ENCODE measurements at places on chromosomes 12 and 14.

GRCh38 chr14:74705613-74706500, 7.0 kb downstream of the AREL1 start:
- no peak for DNase-seq

DNA sequence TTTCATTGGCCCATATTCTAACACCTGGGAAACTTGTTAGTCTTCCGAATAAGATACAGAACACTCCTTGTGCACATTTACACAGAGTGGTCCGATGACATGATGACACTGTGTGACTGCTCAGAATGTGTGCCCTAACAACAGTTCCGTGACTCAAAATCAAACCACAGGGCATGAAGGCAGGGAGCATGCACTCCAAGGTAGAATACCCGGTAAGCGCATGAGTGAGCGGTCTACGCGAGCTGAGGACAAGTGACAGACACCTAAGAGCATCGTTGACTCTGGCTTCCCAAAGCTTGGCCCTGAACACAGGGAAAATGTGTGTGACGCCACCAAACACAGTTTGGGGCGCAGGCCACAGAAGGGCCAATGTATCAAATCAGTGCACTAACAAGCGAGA, 18.6 kb downstream of the CLIP1 start:
- DNase-seq = no peak

DNA sequence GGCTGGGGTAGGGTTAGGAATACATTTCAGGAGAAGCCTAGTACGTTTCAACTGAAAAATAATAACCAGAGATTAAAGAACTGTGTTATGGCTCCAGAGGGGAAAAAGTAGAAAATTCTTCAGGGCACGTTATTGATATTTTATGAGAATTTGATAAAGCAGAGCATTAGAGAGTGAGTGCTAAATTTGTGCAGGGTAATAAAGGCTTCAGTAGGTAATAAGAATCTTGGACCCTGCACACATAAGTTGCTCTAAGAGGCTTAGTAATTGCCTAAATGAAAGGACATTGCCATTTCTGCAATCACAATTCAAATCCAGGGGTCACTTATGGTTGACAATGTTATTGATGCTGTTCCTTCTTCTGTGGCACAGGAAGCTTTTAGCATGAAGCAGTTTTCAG, 439.4 kb upstream of the DCN start:
- no peak for DNase-seq

- no peak for DNase-seq
Measured at GRCh38 chr12:46377678-46378077, 5.1 kb upstream of the SLC38A2 start.

GRCh38 chr14:51643140-51643539, 8.6 kb upstream of the FRMD6 start:
- no peak for DNase-seq

DNA sequence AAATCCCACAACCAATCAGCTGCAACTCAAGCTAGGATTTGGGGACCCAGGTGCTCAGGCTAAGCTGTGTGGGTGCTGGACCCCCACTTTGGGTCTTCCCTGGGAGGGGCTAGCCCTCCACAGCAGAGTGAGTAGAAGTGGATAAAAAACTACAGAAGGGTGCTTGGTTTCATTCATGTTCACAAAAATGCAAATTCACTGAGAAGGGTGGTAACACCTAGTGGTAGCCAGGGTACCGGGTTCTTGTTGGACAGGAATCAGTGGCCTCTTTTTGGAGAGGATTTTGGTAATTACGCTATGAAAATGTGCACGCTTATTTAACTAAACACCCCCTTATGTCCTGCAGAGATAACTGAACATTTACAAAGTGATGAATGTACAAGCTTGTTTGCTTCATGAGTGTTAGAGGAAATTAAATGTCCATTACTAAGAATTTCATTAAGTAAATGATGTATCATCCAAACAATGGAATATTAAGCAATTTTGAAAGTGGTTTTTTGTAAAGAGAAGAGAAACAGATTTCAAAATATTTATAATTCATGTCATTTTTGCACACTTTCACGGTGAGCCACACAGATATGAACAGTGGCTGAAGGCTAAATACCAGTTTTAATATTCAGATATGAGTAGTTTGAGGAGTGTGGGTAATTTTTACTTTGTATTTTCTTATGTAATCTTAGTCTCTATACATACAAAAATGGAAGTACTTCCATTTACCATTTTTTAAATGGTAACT, 78.3 kb downstream of the DDX51 start:
- no peak for DNase-seq

Measured in NCI-H1694 (cell line).